NCI-H1092 (cell line): ENCODE measurements at places on chromosomes 5 and 9.
A peak's percentile ranks its signal among the peaks of the same experiment; 100 is the strongest.

GRCh38 chr5:61974680-61975079 lies 331.3 kb upstream of the KIF2A start:
- no peak for DNase-seq

- DNase-seq, result no peak
Measured at GRCh38 chr5:90284375-90284774, 125.2 kb downstream of the CETN3 start.

DNA sequence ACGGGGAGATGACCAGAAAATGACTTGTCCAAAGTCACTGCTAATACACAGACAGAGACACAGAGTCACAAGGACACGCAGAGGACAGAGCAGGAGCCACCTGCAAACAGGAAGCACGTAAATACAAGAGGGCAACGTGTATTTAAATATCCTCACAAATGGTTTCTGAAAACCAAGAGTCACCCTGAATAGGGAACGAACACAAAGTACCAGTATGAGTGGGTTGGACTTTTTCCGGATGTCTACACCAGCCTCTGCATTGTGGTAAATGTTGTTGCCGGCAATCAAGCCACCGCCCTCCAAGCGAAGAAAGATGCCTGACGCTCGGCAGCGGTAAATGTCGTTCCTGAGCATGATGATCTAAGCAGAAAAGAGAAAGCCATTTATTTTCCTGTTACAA lies 44.5 kb downstream of the FBXO10 start:
- DNase-seq, result no peak

- DNase-seq, result no peak
Measured at GRCh38 chr5:62974623-62975022, 396.0 kb downstream of the LRRC70 start.

- DNase-seq, result no peak
Measured at GRCh38 chr5:65101632-65102100, 332.9 kb downstream of the CWC27 start.

DNA sequence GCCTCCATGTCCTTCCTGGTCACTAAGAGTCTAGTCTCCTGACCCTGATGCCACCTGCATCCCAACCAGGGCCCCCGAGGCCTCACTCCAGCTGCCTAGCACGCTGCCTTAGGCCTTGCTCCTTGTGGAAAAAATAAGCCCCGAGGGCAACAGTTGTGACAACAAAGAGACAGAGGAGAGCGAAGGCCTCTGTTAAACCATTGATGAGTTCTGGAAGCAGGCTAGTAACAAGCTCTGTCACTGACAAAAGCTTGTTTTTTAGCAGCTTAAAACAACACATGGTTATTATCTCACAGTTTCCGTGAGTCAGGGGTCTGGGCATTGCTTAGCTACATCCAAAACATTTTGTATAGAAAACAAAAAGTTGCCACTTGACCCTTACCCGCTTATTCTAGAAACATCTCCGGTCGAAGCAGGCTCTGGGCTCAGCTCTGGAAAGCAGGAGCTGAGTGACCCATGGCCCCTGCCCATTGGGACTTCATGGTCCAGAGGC lies 48.2 kb upstream of the TBC1D2 start:
- no peak for DNase-seq

DNA sequence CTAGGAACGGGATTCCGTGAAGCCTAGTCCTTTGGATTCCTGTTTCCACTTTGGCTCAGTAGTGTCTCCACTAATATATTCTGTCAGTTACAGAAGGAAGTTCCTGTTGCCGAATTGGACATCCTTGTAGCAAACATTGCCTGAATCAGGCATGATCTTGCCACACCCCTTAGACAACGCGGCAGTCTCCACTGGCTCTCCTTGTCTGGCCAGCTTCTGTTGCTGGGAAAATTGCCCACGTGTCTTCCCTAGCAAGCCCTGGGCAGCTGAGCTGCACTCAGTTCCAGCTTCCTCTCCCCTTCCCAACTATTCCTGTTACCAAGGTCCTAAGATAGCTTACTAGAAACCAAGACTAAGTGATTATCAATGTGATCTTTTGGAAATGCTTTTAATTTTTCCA lies 316.6 kb upstream of the RIOK2 start:
- DNase-seq, result no peak

DNA sequence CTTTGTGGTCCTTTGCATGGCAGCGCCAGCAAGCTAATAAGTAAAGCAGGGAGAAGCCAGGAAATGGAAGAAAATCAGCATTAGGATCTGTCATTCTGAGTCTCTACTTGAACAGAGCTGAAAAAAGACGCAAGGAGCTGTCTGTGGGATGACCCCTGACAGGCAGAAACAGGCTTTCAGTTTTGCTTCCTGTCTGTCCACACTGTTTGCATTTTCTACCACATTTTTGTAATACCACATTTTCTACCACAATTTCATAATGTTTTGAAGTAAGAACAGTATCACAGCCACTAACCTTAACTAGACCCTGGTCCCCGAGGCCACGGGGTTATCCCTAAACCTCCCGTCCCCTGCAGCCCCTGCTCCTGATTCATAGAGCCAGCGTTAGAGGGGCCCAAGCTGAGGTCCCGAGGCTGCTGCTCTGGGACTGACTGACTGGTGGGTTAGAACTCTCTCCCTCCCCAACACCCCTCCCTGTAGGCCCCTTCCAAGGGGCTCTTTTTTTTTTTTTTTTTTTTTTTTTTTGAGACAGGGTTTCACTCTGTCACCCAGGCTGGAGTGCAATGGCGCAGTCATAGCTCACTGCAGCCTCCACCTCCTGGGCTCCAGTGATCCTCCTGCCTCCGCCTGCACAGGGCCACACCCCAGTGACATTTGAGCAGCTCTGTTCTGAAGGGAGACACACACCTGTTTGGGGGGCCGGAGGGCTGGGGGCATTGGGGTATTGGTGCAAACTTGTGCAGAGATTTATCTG lies 4.0 kb upstream of the CLIC3 start:
- no peak for DNase-seq

- DNase-seq, result peak; percentile 97
Measured at GRCh38 chr9:35111001-35111933, 4.4 kb downstream of the ATOSB start.

- DNase-seq, result no peak
Measured at GRCh38 chr5:177035976-177036375, 13.5 kb downstream of the ZNF346 start.

GRCh38 chr9:738209-738915 lies 103.1 kb upstream of the DMRT1 start:
- DNase-seq, result no peak

GRCh38 chr5:3265131-3265885 lies 330.3 kb upstream of the IRX1 start:
- no peak for DNase-seq

DNA sequence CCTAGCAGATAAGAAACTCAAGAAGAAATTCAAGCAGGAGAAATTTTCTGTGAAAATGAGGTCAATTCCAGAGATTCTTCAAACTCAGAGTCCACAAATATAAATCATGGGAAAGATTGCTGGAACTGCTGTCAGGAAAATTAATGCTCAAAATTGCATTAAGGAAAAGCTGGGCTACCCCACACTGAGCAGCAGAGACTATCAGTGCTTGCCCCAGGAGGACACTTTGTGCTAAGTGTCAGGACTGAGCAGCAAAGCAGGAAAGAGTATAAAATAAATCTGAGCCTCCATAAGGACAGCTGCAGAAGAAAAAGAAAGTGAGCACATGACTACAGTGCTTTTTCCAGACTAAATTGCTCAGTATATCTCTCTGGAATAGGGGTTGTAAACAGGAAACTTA lies 81.6 kb downstream of the RGS7BP start:
- DNase-seq, result no peak

DNA sequence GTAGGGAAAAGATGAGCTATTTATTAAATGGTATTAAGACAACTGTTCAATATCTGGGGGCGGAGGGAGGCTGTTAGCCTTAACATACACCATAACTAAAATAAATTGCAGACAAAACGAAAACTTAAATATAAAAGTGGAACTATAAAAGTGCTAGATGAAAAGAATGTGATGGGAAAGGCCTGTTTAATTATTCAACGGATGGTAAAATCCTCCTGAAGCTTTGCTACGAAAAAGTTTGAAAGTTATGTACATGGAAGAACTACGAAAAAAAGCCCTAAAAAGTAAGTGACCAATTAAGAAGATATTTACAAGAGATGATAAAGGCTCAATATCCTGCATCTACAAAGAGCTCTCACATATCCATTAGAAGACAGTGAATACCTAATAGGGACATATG lies 197.8 kb upstream of the IER5L start:
- no peak for DNase-seq

GRCh38 chr9:3308609-3309008 lies 217.2 kb downstream of the RFX3 start:
- no peak for DNase-seq

DNA sequence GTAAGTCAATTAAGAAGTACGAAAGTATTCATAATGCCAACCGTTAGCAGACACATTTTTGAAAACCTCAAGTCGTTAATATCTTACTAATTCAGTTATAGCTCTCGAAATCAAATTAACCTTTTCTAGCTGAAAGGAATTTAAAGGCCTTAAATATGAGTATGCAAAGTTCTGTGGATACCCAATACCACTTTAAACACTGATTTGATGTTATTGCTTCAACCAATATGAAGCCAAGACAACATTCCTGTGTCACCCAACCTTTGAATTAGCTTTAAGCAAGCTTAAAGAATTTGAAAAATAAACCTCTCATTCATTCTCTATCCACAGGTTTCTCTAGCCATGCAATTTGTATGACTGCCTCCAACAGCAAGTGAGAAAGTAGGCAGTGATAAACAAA lies 204.5 kb downstream of the MCTP1 start:
- no peak for DNase-seq

- DNase-seq, result no peak
Measured at GRCh38 chr5:169781420-169782345, 144.6 kb downstream of the DOCK2 start.

DNA sequence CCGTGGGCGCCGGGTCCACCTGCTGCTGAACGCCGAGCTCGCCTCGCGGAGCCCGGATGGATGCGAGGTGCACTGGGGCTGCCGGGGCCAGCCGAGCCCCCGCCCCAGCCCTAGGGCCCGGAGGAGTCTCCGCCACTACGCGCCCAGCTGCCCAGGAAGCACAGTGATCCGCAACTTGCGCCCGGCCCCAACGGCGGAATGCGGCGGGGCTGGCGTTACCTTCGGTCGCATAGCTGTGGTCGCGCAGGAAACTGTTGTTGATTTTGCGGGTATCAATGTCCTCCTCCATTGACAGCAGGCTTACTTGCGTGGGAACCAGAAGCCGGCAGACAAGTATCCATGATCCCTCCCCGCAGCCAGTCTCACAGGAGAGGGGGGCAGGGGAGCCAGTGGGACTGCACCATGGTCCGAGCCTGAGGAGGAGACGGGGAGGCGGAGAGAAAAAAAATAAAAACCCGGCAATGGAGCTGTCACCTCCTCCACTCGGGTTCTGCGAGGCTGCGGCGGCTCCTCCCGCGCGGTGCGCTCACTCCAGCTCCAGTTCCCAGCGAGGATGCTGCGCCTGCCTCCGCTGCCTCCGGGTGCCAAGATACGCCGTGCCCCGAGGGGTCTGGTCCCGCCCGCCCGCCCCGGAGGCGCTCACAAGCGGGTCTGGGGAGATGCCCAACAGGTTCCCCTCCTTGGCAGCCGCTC lies 628 bp downstream of the PPP2R2B start:
- no peak for DNase-seq

DNA sequence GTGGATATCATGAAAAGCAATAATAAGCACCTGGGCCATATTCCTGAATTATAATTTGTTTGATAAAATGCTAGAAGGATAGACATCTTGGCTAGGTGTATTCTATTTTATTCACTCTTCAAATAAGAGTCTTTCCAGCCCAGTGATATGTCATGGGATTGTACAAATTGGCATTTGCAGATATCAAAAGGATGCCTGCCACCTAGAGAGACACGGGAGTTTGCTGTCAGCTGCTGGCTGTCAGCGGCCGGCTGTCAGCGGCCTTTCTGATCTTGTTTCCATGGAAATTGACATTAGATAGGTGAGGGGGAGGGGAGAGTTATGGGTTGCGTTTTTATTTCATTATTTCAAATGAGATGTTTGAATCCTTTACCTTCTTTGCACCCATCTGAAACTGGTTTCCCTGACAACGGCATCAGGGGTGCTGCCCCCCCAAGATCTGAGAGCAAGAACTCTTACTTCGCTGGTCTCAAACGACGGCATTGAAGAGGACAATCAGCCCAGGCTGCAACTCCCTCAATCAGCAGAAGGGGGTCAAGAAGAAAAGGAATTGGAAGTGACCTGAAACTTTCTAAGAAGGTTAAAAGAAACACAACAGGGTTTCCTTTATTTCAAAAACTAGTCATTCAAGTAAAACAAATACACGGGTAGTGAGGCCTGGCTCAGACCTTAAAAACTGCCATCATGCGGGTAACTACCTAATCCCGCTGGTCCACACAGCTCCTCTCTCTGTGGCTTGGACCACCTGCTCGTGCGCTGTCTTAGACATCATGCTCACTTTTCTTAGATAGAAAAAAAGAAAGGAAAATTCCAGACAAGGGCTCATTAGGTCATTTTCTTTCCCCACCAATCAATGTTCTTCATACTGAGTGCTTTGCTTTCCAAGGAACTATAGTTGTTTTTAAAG lies 115.7 kb downstream of the TLE1 start:
- DNase-seq, result no peak

DNA sequence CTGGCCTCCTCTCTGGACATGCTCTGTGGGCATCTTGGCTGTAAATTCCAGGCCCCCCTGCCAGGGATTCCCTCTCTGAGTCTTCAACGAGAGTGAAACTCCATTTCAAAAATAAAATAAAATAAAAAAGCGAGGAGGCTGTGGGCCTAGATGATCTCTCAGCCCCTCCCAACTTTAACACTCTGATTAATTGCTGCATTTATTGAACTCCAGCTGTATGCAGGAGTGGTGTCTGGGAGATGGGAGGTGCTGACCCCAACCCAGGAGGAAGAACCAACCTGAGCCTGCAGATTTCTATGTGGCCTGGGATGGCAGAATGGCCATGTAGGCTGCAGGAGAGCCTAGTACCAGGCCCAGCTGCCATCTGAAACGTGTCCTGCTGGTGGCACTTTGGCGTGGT lies 154.5 kb upstream of the IER5L start:
- DNase-seq, result no peak

DNA sequence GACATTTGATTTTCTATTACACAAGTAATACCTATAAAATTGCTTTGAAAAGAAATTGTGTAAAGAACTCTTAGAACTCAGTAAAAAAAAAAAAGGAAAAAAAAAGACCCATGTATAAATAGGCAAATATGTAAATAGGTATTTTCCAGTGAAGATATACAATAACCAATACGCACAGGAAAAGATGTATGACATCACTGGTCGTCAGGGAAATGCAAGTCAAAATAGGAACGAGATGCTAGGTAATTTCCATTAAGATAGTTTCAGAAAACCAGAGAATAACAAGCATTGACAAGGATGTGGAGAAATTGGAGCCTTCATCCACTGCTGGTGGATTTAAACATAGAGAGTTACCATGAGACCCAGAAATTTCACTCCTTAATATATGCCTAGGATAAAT lies 708.8 kb downstream of the MTRR start:
- DNase-seq, result no peak

- no peak for DNase-seq
Measured at GRCh38 chr5:141362719-141363118, 1.2 kb upstream of the PCDHGA5 start.

GRCh38 chr5:180816608-180817534 lies 14.3 kb upstream of the MGAT1 start:
- peak; percentile 32 for DNase-seq
